A673 (cell line): ENCODE measurements at places on chromosomes 6 and 20. TPM values are rescaled to one million over a fixed set of nuclear protein-coding genes. Genes with fewer than 3 reads are reported as not detected.

Gene CCN6
- total RNA-seq: not detected in 2 replicates

Gene NKAIN2
- 1.2 and 2.2 TPM in 2 replicates for total RNA-seq

DNA sequence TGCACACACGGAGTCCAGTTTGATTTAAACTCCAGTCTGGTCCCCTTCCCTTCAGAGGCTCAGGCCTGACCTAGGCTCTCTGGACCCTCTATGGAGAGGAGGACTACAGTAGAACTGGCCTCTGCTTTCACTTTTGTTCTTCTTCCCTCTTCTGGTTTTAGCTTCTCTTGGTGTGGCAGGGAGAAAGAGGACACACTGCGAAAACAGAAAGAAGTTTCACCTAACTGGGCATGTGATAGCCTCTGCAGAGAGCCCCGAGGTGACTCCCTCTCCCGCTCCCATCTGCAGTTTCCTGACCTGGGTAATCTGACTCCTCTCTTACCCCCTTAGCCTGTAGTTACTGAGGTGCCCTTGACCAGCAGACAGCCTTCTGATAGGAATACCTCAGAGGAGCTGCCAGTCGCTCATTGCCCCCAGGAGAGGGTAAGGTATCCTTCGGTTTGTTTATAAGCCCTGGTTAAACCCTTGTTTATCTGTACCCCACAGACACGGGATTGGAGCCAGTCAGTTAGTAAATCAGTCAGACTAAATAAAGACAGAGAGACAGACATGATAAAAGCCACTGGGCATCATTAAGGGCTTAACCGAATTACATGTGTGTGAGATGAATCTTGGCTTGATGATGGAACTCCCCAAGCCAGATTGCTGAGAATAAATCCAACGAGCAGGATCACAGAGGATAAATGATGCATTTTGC, 12.0 kb upstream of the DTNBP1 start:
- no peaks in the 10 kb centered on the region for H3K36me3 ChIP-seq
- peaks cover 12% of the 10 kb centered on the region for H3K27me3 ChIP-seq
- H3K27ac ChIP-seq: no peak overlapping the region
- H3K4me3 ChIP-seq: no peak overlapping the region
- DNase-seq: no peak
- no peaks in the 10 kb centered on the region for H3K4me1 ChIP-seq

GRCh38 chr6:112477125-112477524, 130.0 kb downstream of the RFPL4B start:
- no peaks in the 10 kb centered on the region for H3K36me3 ChIP-seq
- DNase-seq: no peak
- H3K4me1 ChIP-seq: no peaks in the 10 kb centered on the region
- no peak overlapping the region for H3K27ac ChIP-seq

DNA sequence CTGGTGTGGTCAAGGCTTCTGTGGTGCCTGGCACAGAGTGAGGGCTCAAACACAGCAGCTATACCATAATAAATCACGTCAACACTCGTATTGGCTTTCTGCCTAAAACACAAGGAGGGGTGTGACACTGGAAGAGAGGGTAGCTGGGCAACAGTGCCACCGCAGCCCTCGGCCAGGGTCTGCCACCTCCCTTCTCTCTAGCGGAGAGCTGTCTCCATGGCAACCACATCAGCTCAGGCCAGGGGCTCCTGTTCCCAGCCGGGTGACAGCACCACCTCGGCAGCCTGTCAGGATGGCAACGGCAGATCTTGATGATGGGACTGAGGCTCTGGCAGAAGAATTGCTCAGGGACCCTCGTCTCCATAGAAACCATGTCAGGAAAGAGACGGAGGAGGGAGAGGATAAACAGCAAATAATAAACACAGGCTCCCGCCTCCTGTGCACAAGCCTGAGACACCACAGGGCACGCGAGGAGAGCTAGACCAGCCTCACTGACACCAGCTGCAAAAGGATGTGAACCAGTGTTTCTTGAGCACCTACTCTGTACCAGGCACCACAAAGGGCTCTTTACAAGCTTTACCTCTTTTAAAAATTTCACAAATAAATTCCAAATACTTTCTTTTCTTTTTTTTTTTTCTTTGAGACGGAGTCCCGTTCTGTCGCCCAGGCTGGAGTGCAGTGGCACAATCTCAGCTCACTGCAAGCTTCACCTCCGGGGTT, 50.4 kb upstream of the TLDC2 start:
- no peaks in the 10 kb centered on the region for H3K27me3 ChIP-seq
- H3K4me1 ChIP-seq: no peaks in the 10 kb centered on the region
- H3K4me3 ChIP-seq: no peak overlapping the region
- no peak overlapping the region for H3K27ac ChIP-seq
- DNase-seq: no peak

Gene CCM2L
- 0.22 TPM in 1 of 2 replicates, not detected in the other for total RNA-seq

Gene LPIN3
- total RNA-seq: 1.3 and 1.8 TPM in 2 replicates

Gene MYO6
- total RNA-seq: 1.8 and 2.8 TPM in 2 replicates

Gene HRH3
- total RNA-seq: 0.22 TPM in 1 of 2 replicates, not detected in the other

Gene GNMT
- 1.2 and 1.8 TPM in 2 replicates for total RNA-seq

- no peak overlapping the region for H3K27ac ChIP-seq
- H3K36me3 ChIP-seq: no peaks in the 10 kb centered on the region
- DNase-seq: no peak
- H3K4me1 ChIP-seq: no peaks in the 10 kb centered on the region
These were observed 37.0 kb upstream of the AIG1 start for GRCh38 chr6:143023695-143024094.

Gene TRIM40
- total RNA-seq: not detected in 2 replicates

GRCh38 chr6:70884074-70884983, 72.5 kb downstream of the B3GAT2 start:
- no peaks in the 10 kb centered on the region for H3K27me3 ChIP-seq
- H3K4me3 ChIP-seq: no peak overlapping the region
- no peak overlapping the region for H3K27ac ChIP-seq

Gene TFAP2C
- 0.11 TPM in 2 replicates for total RNA-seq

- H3K36me3 ChIP-seq: no peaks in the 10 kb centered on the region
- no peak overlapping the region for H3K4me3 ChIP-seq
- DNase-seq: no peak
- no peaks in the 10 kb centered on the region for H3K27me3 ChIP-seq
- H3K4me1 ChIP-seq: no peaks in the 10 kb centered on the region
These were observed 22.0 kb upstream of the RIPK1 start for GRCh38 chr6:3046295-3046694.

DNA sequence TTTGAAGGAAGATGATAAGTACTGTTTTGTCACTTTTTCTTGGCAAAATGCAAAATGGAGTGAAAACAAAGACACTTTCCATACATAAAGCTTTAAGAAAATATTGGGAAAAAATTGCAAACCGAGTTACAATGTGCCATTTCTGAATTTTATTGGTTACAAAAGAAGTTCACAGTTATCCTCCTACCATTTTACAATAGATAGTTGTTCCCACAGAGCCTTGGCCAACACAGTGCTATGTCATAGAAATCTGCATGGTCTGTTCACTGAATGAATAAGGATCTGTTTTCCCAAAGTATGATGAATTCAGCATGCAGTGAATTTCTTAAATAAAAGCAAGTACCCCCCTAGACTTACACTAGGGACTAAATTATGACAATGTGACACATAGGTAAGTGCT, 268.2 kb upstream of the POU3F2 start:
- DNase-seq: no peak
- no peak overlapping the region for H3K27ac ChIP-seq
- no peak overlapping the region for H3K4me3 ChIP-seq
- no peaks in the 10 kb centered on the region for H3K27me3 ChIP-seq
- no peaks in the 10 kb centered on the region for H3K4me1 ChIP-seq

Gene DPPA5
- total RNA-seq: not detected in 2 replicates

GRCh38 chr6:134287859-134288537, 29.9 kb downstream of the SGK1 start:
- no peaks in the 10 kb centered on the region for H3K27me3 ChIP-seq
- no peak overlapping the region for H3K4me3 ChIP-seq

Gene PI3
- not detected in 2 replicates for total RNA-seq

GRCh38 chr6:96301781-96302180, 219.8 kb upstream of the UFL1 start:
- no peak overlapping the region for H3K27ac ChIP-seq
- no peak overlapping the region for H3K4me3 ChIP-seq
- H3K27me3 ChIP-seq: no peaks in the 10 kb centered on the region

GRCh38 chr6:118740372-118740771, 89.0 kb upstream of the CEP85L start:
- no peaks in the 10 kb centered on the region for H3K4me1 ChIP-seq
- no peaks in the 10 kb centered on the region for H3K36me3 ChIP-seq
- DNase-seq: no peak
- H3K4me3 ChIP-seq: no peak overlapping the region

DNA sequence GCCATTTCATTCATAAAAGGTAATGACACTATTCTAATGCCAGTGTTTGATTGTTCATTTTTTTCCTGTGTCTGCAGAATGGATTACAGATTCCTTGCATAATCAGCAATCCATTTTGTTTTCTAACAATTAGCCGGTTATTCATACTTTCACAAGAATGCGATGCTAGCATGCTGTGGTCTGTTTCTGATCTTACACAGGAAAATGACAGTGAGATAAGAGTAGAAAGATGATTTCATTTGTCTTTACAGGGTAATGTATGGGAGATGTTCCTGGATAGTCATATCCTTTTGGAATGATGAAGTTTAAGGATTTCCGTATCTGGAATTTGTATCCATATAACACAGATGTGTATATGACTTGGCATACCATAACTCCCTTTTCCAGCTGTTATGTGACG, 207.3 kb downstream of the FARS2 start:
- no peaks in the 10 kb centered on the region for H3K27me3 ChIP-seq
- DNase-seq: peak; percentile 39
- H3K36me3 ChIP-seq: no peaks in the 10 kb centered on the region
- H3K4me1 ChIP-seq: peaks cover 41% of the 10 kb centered on the region

- no peak overlapping the region for H3K27ac ChIP-seq
- no peaks in the 10 kb centered on the region for H3K36me3 ChIP-seq
- no peaks in the 10 kb centered on the region for H3K4me1 ChIP-seq
These were observed 153.1 kb upstream of the RPS6KA2 start for GRCh38 chr6:166779963-166780683.

Gene SLC22A1
- total RNA-seq: 1.6 and 3.3 TPM in 2 replicates

Gene CLDN20
- total RNA-seq: not detected in 2 replicates

Gene ZC2HC1B
- not detected in 2 replicates for total RNA-seq

DNA sequence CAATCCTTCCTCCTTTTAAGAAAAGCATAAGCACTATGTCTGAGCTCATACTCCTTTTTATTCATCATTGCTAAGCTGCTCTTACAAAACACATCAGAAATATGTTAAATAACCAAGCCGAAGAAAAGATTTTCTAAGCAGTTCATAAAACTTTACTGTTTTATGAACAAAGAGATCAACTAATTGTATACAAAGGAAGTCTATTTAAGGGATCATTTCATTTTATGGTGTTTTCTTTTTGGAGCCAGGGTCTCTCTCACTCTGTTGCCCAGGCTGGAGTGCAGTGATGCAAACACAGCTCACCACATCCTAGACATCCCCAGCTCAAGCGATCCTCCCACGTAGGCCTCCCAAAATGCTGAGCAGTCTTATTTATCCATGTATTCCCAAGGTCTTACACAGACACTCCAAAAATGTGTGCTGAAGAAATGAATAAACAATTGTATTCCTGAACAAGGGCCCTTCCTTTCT, 9.3 kb downstream of the NUDT3 start:
- peaks cover 31% of the 10 kb centered on the region for H3K4me1 ChIP-seq
- DNase-seq: peak; percentile 56
- no peaks in the 10 kb centered on the region for H3K27me3 ChIP-seq
- no peaks in the 10 kb centered on the region for H3K36me3 ChIP-seq
- no peak overlapping the region for H3K4me3 ChIP-seq
- H3K27ac ChIP-seq: peak overlapping the region; percentile 17
